ENCODE measurements at places on chromosomes 13 and 19.

- DNase-seq, result no peak
Observed at GRCh38 chr19:46349311-46349993, 2.6 kb downstream of the PPP5C start.

GRCh38 chr13:41457589-41458186 lies 338 bp downstream of the RGCC start:
- DNase-seq, result peak; percentile 65

DNA sequence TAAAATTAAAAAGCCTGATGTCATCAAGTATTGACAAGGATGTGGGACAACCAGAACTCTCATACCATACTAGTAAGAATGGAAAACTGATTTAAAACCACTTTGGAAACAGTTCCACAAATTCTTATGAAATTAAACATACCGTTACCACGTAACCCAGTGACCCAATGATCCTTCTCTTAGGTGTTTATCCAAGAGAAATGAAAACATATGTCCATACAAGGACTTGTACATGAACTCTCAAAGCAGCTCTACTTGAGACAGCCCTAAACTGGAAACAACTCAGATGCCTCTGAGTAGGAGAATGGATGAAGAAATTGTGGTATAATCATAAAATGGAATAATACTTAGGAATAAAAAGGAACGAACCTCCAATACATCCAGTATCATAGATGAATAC lies 27.6 kb downstream of the SLC6A16 start:
- no peak for DNase-seq

GRCh38 chr19:13995878-13996765 lies 10.0 kb downstream of the RFX1 start:
- no peak for DNase-seq

- no peak for DNase-seq
Observed at GRCh38 chr13:39895254-39895653, 239.8 kb downstream of the COG6 start.

DNA sequence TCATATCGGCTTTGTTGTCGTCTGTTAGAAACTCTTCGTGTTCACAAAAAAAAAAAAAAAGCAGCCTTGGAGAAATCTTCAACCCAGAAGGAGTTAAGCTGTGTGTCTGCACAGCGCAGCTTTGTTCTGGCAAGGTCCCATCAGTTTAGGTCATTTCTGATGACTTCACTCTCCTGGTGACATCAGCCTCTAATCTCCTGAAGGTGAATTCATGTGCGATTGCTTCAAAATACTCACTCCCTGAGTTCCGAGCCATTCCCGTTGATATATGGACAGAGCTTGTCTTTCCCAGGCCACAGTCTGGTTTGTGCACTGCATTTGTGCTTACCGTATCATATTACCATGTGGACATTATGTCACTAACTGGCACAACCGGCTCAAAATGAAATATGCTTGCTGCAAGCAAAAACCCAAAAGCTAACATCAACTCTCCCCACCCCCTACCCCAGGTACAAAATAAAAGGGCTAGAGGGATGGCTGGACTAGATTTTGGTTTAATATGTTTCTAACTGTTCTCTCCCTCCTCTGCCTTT lies 342.4 kb downstream of the KCNRG start:
- DNase-seq, result no peak

GRCh38 chr19:7902796-7903243 lies 857 bp upstream of the MAP2K7 start:
- no peak for DNase-seq

GRCh38 chr19:42271045-42271419 lies 2.0 kb downstream of the CIC start:
- no peak for DNase-seq

DNA sequence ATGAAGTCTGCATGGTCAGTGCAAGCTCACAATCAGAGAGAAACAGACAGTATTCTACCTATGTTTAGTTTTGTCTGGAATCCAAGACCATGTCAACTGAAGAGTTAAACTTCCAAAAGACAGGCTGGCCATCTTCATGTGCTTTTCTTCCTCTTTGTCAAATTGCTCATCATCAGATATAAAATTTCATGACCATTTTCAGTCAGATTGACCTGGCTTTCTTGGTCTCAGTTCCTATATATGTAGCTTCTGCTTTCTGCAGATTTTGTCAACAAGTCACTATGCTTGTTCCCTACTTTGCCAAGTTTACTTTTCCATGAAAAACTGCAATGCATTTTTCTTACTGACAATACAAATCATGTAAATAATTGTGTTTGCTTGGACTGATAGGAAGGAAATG lies 13.9 kb downstream of the SLC46A3 start:
- no peak for DNase-seq

GRCh38 chr13:48643159-48643558 lies 10.6 kb upstream of the CYSLTR2 start:
- no peak for DNase-seq

Data from activated naive CD8-positive, alpha-beta T cell treated with anti-CD3 and anti-CD28 coated beads, Interleukin-2, amount 10 ng/mL, durations not matched to agents 7 days and 5 days (primary cell).